ENCODE measurements at places on chromosomes 1 and 21.

- no peak for DNase-seq
Measured at GRCh38 chr1:210937846-210938245, 196.1 kb downstream of the KCNH1 start.

- DNase-seq, result no peak
Measured at GRCh38 chr1:199308349-199308846, 669.6 kb downstream of the PTPRC start.

DNA sequence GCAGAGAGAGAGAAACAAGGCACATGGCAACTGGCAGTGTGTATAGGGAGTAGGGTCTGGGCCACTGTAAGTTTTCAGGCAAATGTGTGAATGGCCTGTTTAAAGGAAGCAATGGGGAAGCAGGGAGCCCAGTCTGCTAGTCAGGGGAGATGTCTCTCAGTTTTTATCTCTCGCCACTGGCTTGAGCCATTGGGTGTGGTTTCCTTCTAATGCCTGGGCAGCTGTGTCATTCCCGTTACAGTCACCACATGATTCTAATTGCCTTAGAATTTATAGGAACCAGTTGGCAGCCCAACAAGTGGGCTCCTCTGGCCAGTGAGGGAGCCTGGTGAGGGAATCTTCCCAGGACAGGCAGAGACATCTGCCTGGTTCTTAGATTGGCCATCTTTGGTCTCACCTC lies 182.4 kb downstream of the DISC1 start:
- peak; percentile 43 for DNase-seq

GRCh38 chr1:110053552-110054428 lies 16.7 kb downstream of the ALX3 start:
- no peak for DNase-seq

DNA sequence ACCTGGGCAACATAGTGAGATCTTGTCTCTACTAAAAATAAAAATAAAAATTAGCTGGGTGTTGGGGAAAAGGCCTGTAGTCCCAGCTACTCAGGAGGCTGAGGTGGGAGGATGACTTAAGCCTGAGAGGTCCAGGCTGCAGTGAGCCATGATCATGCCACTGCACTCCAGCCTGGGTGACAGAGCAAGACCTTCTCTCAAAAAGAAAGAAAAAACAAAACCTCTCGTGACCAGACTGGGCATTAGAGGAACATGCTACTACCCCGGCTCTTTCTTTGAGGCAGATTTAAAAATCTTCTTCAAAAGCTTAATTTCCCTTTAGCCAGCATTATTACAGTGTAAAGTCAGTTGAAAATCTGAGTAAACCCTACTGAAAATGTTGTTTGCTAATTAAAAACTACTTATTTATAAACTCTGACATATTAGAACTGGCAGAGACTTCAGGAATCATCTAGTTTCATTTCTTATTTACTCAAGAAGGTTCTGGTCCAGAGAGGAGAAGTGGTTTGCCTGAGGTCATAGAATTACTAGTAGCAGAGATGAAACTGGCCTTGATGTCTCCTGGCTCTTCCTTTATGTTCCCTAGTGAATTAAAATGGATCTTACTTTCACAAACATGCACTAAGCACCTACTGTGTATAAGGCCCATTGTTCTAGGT lies 11.6 kb upstream of the ELAVL4 start:
- no peak for DNase-seq

GRCh38 chr1:243261390-243261789 lies 5.5 kb downstream of the SDCCAG8 start:
- no peak for DNase-seq

DNA sequence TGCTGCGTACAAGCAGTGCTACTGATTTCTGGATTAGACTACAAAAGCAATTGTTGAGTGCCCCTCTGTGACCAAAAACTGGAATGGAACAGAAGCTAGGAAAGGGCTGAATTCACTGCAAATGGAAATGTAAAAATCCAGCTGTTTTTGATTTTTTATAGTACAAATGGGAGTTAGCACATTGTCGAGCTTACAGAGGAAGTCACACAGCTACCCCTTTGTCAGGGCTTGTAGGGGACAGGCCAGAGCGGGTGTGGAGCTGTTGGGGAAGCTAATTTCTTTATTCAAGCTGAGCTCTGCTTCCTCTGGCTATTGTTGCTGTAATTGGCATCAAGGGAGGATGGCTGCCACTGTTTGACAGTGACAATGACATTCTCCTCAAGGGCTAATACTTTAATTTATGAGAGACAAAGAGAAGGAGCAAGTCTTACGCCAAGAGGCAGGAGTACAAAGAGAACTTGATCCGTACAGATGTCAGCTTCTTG lies 96.1 kb downstream of the SLC35F3 start:
- DNase-seq, result no peak

GRCh38 chr1:212285685-212286555 lies 710 bp downstream of the PPP2R5A start:
- no peak for DNase-seq

DNA sequence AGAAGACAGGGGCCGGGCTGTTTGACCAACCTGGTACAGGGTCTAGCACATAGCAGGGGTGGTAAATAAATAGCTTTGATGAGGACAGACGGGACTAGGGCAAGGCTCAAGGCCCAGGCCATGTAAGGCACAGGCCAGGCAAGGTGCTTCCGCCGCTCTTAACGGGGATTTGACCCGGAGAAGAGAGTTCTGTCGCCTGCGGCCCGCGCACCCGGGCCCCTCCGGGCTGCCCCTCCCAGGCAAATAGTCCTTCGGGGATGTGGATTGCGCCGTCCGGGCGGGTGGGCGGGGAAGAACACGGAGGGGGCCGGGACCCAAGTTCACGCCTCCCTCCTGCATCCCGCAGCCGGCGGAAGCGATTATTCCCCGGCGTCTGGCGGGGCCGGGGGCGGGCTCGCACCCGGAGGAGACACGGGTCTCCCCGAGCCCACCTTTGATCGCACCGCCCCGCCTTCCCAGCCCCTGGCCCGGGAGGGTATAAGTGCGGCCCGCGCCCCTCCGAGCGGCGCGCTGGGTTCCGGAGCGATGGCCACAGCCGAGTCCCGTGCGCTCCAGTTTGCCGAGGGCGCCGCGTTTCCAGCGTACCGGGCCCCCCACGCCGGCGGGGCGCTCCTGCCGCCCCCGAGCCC lies at the start of gene MIXL1:
TSS of gene MIXL1 (plus strand) at position 508 of the 629 bp plus-strand sequence. CDS start at position 526, 18 bp downstream.
- no peak for DNase-seq

- no peak for DNase-seq
Measured at GRCh38 chr1:170686291-170686690, 22.4 kb downstream of the PRRX1 start.

DNA sequence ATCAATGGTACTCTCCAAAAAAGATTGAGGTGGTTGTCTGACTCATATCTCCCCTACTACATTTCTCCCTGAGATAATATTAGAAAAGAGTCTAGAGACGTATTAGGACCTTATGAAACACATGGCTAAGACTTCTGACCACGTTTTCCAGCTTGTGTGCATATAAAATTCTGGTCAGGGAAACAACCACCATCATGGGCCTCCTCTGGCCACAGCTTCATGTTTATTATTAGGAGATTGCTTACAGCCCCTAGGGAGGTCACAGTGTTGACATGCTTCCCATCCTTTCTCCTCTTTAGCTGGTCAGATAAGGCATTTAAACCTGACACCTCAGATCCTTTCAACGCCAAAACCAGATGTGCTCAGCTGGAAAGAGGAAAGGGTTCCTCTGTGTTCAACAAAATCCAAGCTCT lies 620.2 kb downstream of the PLPP3 start:
- DNase-seq, result no peak

- DNase-seq, result no peak
Measured at GRCh38 chr21:30839304-30839703, 9.7 kb upstream of the KRTAP7-1 start.

GRCh38 chr1:91513706-91514105 lies 13.1 kb downstream of the CDC7 start:
- no peak for DNase-seq

DNA sequence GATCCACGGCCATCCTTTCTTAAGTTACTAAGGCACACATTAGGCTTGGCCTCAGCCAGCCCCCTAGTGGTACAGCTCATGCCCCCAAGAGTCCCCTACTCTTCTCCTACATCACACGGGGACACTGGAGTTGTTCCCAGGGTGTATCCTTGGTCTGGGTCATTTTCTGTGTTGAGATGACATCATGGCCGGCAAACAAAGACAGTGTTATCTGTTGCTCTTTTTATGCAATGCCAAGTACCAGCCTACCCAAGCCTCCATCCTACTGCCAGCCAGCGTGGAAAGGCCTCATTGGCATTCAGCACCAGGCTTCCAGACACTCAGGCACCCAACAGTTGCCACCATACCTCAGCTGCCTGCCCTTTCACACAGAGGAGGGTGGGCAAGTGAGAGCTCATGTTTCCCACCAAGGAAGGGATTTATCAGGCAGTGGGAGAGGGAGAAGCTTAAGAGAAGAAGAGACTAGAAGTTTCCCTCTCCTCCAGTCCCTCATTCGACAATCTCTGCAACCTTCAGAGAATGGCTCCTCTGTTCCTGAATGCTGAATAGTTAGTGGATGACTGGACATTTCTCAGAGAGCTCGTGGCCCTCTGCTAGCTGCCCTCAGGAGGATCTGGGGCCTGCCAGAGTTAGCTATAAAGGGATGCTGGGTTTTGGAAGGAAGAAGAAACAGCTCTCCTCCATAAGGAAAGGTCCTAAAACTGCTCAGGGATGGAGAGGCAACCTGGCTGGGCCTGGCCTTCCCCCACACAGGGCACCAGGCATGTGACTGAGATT lies 17.7 kb downstream of the CBR1 start:
- no peak for DNase-seq

GRCh38 chr1:9292361-9293240 lies at the start of gene SPSB1:
Gene SPSB1 (plus strand): TSS chr1:9292894. CDS start chr1:9355892, 62,998 bp downstream.
- no peak for DNase-seq

- no peak for DNase-seq
Measured at GRCh38 chr21:31498985-31499384, 154.9 kb upstream of the TIAM1 start.

- no peak for DNase-seq
Measured at GRCh38 chr21:44716984-44717383, 5.6 kb upstream of the TSPEAR start.

DNA sequence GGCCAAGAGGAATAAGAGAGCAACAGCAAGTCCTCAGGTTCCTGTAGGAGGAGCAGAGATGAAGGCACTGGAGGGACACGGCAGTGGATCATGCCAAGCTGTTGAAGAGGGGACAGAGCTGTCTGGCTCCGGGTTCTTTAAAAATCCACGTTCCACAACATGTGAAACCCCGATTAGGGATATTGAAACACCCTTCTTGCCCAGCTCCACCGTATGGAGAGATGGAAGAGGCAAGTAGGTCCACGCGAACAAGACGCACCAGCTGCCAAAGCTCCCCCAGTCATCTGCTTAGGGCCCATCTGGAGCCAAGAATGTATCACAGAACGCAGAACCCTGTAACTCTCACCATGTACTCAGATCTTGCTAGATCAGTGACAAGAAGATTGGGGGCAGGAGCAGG lies 3.9 kb downstream of the C1orf198 start:
- no peak for DNase-seq

DNA sequence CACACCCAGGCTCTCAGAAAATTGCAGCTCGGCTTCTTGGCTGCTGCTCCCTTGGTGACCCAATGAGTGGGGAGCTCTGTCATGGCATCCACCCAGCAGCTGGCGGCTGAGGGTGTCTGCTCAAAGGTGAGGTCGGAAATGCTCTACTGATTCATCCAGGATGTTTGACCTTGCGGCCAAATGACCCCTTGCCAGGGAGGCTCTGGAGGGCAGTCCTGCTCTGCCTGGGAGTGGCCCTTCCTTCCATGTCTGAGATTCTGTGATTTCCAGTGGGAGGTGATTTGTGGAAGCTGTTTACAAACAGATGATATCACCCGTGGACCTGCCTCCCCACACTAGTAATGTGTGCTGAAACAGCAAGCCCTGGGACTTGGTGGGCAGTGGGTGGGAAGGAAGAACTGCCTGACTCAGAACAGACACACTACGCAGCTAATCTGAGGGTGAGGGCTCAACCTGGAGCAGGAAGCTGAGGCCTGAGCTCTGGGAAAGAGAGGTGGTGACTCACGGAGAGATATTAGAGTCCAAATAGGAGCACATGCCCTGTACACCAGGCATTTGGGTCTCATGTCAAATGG lies 3.0 kb downstream of the CRCT1 start:
- DNase-seq, result no peak

GRCh38 chr1:27144920-27145661 lies 9.8 kb downstream of the SLC9A1 start:
- DNase-seq, result peak; percentile 83

GRCh38 chr1:228791791-228792190 lies 56.5 kb downstream of the RHOU start:
- DNase-seq, result no peak

- no peak for DNase-seq
Measured at GRCh38 chr21:29606613-29607012, 307.9 kb downstream of the BACH1 start.

GRCh38 chr21:37489553-37489952 lies 123.0 kb downstream of the DYRK1A start:
- DNase-seq, result no peak

DNA sequence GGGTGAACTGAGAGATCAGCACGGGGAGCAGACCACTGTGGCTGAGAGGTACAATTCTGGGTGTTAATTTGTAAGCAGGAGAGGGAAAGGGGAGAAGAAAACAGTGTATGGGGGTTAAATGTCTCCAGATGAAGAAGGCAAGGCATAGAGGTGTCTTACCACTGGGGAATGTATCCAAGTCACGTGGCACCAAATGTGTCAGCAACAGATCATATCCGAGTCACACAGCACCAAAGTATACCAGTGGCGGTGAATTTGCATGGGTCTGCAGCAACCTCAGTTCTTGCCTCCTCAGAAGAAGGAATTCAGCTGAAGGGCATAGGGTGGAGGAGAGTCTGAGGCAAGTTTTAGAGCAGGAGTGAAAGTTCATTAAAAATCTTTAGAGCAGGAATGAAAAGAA lies 21.2 kb upstream of the SYCP1 start:
- peak; percentile 1 for DNase-seq

DNA sequence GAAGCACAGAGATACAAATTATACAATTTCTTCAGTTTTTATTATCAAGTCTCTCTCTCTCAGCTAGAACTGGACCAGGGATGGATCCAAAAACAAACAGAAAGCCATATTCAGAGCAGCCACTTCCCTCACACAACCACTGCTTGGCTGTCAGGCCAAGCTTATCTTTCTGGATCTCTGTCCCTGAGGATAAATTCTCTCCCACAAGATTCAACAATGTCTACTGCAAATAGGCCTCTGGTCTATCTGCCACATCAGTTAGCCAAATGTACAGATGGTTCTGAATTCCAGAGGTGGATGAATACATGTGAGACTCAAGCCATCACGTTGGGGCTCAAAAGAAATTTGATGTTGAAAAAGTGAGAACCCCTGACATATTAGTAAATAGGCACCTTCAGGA lies 350.9 kb downstream of the LTN1 start:
- DNase-seq, result no peak

DNA sequence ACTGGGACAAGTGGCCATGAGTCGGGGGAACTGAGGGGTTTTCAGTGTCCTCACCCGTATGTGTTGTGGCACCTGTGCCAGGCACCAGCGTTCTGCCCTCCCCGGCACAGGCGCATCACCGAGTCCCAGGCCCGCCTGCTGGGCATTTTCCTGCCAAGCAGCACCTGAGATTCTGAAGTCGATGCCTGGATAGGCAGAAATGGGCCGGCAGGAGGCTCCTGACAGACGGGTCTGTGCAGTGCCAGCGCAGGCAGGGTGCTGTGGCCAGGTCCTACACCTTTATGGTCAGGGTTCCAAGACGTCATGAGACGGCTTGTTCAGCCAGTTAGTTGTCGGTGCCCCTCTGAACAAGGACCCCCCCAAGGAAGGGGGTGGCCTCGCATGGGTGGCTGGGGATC lies 10.6 kb downstream of the FAAP20 start:
- no peak for DNase-seq
